ENCODE measurements at places on chromosomes 3 and 15.

DNA sequence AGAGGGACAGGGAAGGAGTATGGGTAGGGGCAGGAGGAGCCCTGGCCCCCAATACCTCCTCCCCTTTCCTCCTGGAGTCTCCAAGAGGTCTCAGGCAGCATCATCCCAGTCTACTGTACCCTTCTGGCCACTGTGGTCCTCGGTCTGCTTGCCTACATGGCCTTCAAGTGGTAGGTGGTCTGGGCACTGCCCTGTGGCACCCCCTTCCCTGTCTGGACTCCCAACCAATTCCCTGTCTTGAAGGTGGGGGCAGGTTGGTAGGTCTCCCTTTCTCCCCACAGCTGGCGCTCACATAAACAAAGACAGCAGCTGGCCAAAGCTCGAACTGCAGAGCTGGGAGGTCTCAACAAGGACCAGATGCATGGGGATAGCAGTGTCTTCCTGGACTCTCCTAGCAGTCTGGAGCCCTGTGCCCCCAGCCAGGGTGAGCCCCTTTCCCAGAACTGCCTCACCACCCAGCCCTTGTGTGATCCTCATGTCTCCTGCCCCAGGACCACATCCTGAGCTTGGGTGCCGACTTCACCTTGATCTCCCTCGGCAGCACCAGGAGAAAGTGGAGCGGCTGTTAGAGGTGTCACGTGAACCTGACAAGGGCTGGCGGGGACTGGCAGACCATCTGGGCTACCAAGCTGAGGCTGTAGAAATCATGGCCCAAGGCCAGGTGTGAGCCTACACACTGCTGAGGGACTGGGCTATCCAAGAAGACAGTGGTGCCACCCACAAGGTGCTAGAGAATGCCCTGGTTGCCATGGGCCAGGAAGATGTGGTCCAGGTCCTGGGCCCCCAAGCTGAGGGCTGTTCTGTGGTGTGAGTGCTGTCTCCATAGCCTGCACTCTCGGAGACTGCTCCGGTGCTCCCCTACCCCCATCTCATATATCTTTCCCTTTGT lies 33.1 kb downstream of the NBEAL2 start:
- DNase-seq: no peak

- DNase-seq: no peak
Measured at GRCh38 chr15:27826411-27826810, 272.7 kb downstream of the OCA2 start.

GRCh38 chr3:50317300-50317699 lies 5.2 kb downstream of the HYAL2 start:
- no peak for DNase-seq

DNA sequence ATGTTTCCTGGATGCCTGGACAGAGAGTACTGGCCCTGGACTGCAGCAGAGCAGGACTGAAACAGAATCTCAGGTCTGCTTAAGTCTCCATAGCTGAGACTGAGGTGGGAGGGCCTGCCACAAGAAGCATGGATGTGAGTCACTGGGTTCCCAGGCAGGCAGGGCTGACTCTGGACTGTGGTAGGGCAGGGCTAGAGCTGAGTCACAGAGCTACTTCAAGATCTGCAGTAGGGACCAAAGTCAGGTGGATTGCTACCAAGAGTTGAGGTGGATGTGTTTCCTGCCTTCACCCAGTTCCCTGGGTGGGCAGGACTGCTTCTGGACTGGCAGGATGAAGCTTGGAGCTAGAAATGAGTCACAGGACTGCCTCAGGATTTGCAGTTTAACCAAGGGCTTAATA lies 282.9 kb downstream of the AGBL1 start:
- DNase-seq: no peak

- no peak for DNase-seq
Measured at GRCh38 chr15:70505936-70506912, 257.1 kb downstream of the UACA start.
